ENCODE measurements at places on chromosomes 6 and 20.

DNA sequence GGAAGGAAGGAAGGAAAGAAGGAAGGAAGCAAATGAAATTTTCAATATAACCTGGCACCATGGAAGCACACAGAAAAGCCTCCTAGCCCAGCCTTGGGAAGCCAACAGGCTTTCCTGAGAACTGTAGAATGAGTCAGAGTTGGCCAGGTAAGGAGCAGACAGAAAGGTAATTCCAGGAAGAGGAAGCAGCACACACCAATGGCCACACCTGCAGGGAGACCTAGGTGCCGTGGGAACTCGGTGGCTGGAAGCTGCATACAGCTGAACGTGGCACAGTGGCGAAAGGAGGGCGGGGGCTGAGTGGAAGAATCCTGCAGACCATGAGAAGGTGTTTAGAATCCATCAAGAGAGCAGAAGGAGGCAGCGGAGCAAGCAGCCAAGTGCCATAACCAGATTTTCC, 224.8 kb upstream of the RREB1 start:
- DNase-seq: no peak

DNA sequence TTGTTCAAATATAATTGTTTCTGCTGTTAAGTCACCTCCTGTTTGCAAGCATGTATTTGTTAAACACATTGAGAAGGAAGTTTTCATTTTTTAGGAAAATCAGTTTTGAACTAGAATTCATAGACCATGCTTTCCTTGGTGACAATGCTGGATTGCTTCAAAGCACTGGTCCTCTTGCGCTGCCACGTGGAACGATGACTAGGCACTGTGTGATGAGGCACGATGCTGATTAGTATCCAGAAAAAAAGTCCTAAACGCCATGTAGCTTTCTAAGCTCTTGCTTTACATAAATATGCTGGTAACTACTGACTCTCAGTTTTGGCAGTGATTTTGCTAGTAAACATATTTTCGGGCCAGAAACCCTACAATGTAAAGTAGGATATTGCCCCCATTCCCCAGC, 11.1 kb upstream of the EXOC2 start:
- DNase-seq: no peak

GRCh38 chr6:98823428-98824161, 10.8 kb upstream of the POU3F2 start:
- no peak for DNase-seq

DNA sequence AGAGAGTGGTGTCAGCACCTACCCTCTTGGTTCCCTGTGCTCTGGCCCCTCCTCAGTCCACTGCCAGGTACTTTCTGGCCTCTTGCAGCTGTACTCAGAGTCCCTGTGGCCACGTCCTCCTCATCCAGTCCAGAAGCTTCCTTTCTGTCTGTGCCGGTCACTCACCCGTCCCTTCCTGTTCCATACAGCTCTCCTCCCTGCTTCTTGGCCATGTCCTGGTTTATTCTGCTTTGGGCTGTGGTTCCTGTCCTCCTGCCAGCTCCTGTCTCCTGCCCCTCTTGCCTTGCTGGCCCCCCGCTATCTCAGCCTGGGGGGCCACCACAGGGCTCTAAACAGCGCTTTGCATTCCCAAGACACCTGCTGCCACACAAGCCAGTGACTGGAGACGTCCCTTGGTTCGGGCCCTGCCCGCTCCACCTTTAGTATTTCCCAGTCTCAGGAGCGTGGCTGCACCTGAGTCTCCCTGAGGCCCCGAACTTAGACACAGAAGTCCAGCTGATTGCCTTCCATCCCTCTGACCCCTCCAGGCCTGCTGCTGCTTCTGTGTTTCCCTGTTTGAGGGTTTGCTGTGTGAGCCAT, 15.5 kb upstream of the RBM38 start:
- DNase-seq: no peak

GRCh38 chr6:85449818-85450759, at the start of gene NT5E:
NT5E (plus strand) TSS chr6:85450083; CDS start chr6:85450140, 57 bp downstream.
- DNase-seq: peak; percentile 11

DNA sequence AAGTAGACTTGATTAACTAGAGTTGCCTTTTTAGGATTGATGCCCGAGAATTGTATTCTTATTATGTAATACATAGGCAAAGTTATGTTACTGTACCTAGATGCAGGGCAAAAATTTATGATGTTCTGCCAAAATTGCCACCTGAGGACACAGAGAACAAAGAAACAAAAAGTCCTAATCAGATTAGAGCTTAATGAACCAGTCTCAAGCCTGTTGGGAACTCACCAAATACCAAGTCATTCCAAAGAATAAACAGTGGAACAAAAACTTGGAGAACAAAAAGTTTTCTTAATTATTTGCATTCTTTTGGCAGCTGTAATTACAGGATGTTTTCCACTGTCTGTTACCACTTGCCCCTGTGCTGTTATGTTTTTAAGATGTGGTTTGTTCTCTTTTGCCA, 154.7 kb upstream of the SGK1 start:
- DNase-seq: no peak

- DNase-seq: no peak
Measured at GRCh38 chr20:36392989-36393388, 86.8 kb downstream of the DLGAP4 start.

GRCh38 chr6:65707126-65707826, at the start of gene EYS:
EYS (minus strand) TSS chr6:65707226; CDS start chr6:65495410, 211,816 bp downstream.
- DNase-seq: no peak

- no peak for DNase-seq
Measured at GRCh38 chr6:111714416-111715270, 109.0 kb upstream of the TRAF3IP2 start.

DNA sequence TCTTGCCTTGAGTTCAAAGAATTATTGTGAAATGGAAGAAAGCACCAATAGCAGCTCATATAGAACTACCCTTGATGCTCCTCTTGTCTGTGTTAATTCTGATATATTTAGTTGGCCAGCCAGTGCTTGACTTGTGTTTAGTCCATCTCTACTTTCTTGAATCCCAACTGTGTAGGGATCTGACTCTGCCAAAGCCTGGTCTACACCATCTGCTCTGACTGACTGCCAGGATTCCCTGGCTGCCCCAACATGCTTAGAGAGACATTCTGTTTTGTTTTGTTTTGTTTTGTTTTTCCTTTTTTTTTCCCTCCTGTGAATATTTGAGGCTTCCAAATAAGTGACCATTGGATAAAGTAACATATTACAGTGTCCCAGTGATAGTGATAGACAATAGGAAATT, 953.7 kb upstream of the MANEA start:
- DNase-seq: no peak

- no peak for DNase-seq
Measured at GRCh38 chr6:85252085-85252484, 197.8 kb upstream of the NT5E start.

DNA sequence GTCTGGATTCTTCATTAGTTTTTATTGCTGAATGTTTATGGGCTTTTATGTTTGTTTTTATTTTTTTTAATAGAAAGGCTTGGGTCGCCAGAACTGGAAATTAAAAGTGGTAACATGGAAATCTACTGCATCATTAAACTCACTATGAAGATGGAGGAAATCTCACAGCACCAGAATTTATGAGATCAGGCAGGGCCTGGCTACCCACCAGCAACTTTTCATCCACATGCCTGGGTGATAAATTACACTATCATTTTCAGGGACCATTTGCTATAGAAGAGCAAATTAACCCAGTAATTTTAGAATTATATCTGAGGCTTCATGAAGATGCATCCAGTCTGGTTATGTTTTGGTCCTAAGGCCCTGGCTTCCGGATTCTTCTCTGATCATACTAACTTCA, 57.8 kb upstream of the PLCB4 start:
- no peak for DNase-seq

DNA sequence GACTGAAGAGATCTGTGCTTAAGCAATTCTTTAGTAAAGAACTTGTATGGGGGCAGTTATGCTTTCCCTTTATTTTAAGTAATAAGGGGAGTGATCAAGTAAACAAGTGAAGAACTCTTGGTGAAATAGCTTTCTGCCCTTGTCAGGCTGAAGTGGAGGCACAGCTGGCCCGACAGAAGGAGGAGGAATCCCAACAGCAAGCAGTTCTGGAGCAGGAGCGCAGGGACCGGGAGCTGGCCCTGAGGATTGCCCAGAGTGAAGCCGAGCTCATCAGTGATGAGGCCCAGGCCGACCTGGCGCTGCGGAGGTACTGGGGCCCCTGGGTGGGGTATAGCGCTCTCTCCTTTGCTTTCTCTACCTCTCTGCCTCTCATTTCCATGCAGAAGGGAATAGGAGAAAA, 143.3 kb downstream of the MYO6 start:
- no peak for DNase-seq

GRCh38 chr20:8413691-8414090, 281.6 kb downstream of the PLCB1 start:
- DNase-seq: no peak

DNA sequence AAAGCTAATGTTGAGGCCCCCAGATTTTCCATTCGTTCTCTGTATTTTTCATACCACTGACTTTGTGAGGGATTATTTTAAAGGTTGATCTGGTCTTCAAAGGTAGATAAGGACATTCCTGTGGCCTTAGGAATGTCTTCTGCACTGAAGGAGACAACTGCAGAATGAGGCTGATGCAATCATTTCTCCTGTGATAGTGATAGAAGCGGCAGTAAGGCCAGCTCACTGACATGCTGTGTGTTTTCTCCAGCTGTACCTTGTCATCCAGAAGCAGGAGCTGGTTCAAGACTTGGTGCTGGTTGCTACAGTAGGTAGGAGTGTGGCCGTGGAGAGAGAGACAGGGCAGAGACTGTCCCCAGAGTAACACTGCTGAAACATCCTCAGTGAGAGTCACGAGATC, 53.8 kb downstream of the DCBLD1 start:
- no peak for DNase-seq

GRCh38 chr6:130050230-130050629, 31.8 kb downstream of the L3MBTL3 start:
- no peak for DNase-seq

DNA sequence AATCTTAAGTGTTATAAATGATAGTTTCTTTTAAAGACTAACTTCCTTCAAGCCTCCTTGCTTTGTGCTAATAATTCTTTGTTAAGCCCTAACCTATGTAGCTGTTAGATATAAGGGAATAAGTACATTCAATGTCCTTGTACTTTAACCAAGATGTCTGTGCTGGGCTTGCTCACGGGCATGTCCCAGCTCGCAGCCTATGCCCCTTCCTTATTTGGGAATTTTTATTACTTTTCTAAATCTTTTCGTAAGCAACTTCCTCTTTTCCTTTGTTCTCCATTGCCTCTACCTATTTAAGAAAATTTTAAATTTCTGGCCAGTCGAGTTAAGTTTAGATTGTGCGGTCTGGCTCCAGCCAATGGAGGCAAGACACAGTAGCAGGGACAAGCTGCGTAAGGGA, 26.0 kb upstream of the CDK19 start:
- DNase-seq: no peak

DNA sequence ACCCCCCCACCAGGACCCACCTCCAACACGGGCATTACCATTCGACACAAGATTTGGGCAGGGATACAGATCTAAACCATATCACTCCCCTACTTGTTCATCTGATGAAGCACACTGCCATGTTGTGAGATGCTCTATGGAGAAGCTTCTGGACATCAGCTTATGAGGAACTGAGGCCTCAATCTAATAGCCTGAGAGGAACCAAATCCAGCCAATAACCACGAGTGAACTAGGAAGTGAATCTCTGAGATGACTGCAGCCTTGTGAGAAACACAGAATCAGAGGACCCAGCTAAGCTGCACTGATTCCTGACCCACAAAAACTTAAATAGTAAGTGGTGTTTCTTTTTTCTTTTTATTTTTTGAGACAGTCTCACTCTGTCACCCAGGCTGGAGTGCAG, 21.6 kb upstream of the ZBTB2 start:
- DNase-seq: no peak

DNA sequence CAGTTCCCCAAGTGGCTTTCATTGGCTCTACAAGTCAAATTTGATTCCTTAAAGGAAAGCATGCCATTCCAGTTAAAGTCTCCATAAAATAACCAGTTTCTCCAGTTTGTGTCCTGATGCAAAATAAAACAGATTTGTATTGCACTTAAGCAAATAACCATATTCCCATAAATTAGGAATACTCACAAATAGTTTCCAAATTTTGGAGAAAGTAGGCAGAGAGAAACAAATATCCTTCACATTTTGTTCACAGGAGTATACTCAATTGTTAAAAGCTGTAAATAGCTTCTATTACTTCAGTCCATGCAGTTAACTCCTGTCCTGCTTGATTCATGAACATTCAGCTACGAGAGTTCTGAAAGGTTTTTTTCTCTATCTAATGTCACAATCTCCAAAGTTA, 281.4 kb upstream of the RGS17 start:
- no peak for DNase-seq

- DNase-seq: no peak
Measured at GRCh38 chr6:20700375-20700774, 166.1 kb downstream of the CDKAL1 start.

- no peak for DNase-seq
Measured at GRCh38 chr6:88367248-88367647, 201.1 kb upstream of the CNR1 start.

GRCh38 chr6:89414215-89414614, 2.1 kb upstream of the RRAGD start:
- DNase-seq: no peak

All from stimulated activated naive CD4-positive, alpha-beta T cell treated with Interleukin-2 at 50 U/mL for 16 hours (primary cell).